ENCODE measurements at places on chromosomes 1 and 21.
A peak's percentile ranks its signal among the peaks of the same experiment; 100 is the strongest.

DNA sequence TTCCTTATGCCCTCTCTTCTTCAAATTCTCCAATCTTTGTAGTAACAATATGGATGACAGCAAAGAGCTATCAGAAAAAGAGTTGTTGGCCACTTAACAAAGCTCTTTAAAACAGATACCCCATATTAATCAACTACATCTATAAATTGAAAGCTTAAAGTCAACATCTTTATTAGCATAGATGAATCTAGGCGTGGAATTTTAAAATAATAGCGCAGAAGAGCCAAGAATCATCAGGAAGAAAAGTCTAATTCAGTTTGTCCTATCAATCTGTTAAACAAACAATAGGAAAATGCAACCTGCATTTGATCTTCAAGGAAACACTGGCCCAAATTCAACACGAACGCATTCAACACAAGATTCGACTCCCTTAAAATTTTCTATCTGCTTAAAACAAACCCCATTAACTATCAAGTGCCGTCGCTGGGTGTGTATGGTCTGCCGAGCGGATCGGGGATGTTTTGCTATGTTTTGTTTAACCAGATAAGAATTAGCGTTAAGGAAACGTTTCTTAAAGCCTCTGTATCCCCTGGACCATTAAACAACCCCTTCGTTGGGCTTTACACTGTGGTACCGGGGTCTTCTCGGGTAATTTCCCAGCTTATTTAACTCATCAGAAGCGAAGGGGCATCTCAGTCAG, 1.0 kb downstream of the LYST start:
- DNase-seq: no peak

GRCh38 chr1:20891091-20891490, 104.0 kb upstream of the HP1BP3 start:
- DNase-seq: no peak

DNA sequence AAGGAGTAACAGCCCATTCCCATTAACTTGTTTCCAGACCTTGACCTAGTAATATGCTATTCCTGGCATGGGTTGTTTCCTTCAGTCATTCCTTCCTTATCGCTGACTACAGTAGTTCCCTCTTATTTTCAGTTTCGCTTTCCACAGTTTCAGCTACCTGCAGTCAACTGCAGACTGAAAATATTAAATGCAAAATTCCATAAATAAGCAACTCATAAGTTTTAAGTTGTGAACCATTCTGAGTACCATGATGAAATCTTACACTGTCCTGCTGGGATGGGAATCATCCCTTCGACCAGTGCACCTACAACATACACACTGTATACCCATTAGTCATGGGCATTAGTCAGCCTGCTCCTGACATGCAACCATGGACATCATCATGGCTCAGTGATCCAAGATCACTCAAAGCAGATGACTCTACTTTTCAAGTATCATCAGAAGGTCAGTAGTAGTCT, 66.7 kb downstream of the CCDC30 start:
- DNase-seq: no peak

- no peak for DNase-seq
Measured at GRCh38 chr1:184014271-184014670, 23.3 kb downstream of the COLGALT2 start.

GRCh38 chr1:192878249-192878648, 69.4 kb downstream of the RGS2 start:
- DNase-seq: no peak

GRCh38 chr21:41393876-41394465, 32.1 kb upstream of the MX1 start:
- DNase-seq: no peak

GRCh38 chr1:47031059-47031458, 7.6 kb downstream of the CYP4X1 start:
- DNase-seq: peak; percentile 62

GRCh38 chr1:164772635-164773034, 213.7 kb downstream of the PBX1 start:
- DNase-seq: peak; percentile 95

- no peak for DNase-seq
Measured at GRCh38 chr1:35030338-35030737, 1.4 kb downstream of the ZMYM6 start.

DNA sequence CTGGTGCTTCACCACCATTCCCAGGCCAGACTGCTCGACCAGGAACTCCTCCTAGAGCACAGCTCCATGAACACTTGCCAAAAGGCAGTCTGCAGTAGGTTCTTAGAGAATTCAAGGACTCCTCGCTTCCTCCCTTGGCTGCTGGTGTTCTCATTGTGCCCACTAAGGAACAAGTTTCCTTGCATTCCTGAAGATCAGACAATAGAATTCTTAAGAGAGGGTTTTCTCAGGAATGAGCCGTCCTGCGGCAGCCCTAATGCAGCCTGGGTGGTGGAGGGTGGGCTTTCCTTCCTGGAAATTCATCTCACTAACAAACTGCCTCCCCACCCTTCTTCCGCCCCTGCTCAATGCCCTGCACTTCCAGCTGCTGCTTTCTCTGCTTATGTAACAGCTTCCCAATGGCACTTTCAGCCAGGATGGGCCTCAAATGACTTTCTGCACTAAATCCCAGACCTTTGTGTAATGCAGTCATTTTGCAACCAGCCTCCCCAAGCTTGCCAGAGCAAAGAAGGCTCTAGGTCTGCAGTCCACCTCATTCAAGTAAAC, 287.9 kb downstream of the PLPP3 start:
- DNase-seq: peak; percentile 54

DNA sequence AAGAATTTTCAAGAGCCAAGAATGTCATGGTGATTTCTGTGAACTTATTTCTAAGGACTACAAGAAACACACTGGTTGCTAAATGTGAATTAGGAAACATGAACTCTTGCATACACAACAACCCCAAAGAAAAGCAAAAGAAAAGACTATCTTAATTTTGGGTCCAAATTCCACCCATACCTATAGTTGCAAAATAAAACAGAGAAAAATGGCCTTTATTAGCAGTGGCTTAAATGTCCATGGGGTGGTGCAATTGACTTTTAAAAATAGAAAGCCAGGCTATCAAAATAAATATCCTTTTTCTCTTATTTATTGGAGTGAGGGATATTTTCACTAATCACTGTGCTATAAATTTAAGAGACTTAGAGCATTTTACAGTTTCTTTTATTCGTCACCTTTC, 80.9 kb upstream of the DPYD start:
- no peak for DNase-seq

GRCh38 chr1:60678391-60678790, 404.0 kb upstream of the NFIA start:
- no peak for DNase-seq

DNA sequence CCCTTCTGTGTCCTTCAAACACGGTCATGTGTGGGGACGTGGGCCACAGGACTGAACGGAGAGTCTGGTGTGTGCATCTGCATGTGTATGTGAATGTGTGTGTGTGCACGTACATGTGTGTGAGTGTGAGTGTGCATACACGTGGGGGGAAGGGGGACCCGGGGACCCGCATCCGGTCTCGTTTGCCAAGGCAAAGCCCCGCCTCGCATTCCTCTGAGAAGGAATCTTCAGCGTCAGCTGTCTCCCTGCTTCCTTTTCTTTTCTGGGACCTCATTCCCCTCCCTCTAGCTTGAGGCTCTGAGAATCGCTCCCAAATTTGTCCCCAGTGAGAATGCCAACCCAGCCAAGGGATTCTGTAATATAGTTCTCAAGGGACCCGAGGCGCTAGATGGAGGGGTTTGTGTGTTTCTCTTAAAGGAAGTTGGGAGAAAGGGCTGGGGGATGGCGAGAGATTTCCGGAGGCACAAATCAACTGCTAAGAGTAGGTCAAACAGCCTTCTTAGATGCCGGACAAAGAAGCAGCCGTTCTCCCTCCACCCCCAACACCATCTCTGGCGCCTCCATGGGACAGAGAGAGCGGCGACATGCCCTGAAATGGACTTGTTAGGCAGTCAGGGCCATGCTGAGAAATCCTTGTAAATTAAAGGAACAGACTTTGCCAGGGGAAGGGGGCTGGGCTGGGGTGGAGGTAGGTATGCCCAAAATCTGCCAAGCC, 6.6 kb downstream of the IFFO2 start:
- DNase-seq: peak; percentile 90

DNA sequence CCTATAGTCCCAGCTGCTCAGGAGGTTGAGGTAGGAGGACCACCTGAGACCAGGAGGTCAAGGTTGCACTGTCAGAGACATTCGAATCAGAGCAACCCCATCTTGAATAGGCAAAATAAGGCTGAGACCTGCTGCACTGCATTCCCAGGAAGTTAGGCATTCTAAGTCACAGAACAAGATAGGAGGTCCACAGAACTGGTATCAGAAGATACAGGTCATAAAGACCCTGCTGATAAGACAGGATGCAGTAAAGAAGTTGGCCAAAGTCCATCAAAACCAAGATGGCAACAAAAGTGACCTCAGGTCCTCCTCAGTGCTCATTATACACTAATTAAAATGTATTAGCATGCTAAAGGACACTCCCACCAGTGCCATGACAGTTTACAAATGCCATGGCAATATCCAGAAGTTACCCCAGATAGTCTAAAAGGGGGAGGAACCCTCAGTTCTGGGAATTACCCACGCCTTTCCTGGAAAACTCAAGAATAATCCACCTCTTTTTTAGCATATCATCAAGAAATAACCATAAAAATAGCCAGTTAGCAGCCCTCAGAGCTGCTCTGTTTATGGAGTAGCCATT, 65.2 kb upstream of the KLHDC7A start:
- no peak for DNase-seq

- no peak for DNase-seq
Measured at GRCh38 chr1:55355549-55355948, 140.4 kb upstream of the USP24 start.

DNA sequence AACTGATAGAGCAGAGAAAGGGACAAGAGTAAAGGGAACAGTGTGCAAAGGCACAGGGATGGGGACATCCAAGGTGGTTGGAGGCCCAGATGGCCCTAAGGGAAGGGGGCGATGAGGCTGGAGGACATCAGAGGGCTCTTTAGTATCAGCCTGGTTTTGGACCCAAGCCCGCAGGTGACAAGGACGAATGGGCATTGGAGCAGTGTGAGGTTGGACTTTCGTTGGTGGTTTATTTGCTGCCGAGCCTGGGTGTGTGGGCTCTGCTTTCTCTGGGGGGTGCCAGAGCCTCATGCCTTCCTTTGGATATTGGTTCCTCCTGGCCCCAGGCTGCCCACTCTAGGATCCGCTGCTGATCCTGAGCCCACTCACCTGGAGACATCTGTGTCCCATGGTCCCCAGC, 12.1 kb downstream of the FOXO6 start:
- no peak for DNase-seq

GRCh38 chr21:16330908-16331268, 601.1 kb downstream of the USP25 start:
- peak; percentile 42 for DNase-seq

DNA sequence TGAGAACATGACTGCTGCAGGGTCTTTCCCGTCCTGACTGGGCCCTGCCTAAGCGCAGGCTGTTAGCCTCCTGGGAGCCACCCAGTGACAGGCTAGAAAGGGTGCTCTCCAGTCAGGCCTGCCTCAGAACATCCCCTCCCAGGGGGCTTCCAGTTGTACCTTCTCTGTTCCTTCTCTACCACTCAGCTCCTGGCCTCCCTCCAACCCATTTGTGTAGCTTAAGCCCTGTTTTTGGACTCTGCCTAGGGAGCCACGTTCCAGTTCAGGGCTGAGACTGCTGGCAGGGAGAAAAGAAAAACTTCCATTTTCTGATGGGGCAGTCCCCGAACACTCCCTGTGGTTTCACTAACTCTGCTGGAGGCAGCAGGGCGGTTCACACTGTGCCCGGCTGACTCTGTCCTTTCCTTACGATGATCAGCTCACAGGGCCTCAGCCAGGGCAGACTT, 15.3 kb upstream of the POU3F1 start:
- no peak for DNase-seq

DNA sequence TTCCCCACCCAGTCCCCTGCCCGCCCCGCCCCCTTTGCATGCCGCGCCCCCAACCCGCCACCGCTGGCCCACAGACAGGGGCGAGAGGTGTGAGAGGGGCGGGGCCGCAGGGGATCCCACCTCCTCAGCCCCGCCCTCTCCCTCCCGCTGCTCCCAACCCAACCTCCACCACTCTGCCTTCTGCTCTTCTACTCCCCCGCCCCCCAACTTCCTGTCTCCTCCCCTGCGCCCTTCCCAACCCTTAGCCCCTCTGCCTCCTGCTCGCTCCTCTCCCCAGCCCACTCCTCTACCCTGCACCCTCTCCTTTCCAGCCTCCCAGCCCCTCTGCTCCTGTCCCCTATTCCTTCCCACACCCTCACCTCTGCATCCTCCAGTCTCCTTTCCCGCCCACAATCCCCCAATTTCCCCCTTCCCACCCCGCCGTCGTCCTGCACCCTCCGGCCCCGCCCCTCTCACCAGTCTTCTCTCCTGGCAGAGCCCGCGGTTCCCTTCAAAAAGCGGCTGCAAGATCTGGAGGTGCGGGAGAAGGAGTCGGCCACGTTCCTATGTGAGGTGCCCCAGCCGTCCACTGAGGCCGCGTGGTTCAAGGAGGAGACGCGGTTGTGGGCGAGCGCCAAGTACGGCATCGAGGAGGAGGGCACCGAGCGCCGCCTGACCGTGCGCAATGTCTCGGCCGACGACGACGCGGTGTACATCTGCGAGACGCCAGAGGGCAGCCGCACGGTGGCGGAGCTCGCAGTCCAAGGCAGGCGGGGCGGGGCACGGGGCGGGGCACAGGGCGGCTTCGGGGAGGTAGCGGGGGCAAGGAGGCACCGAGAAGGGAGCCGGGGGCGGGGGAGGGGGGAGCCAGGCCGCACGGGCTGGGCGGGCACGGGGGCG, 5.4 kb downstream of the OBSCN start:
- DNase-seq: peak; percentile 97

GRCh38 chr1:228768355-228769000, 33.2 kb downstream of the RHOU start:
- no peak for DNase-seq

DNA sequence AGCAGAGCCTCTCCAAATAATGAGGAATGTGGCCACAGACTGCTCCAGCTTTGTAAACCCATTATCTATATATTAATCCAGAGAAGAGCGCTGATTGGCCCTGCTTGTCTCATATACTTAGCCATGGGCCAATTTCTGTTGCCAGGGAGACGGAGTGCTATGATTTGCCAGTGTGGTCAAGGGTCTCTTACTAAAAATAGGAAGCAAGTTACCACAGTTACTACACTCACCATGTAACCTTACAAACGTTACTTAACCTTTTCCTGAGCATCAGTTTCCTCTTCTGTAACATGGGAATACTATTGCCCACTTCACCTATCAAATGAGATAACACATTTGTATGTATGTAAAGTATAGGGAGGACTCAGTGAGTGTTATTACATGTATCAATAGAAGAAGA, 7.7 kb upstream of the S100A2 start:
- no peak for DNase-seq

DNA sequence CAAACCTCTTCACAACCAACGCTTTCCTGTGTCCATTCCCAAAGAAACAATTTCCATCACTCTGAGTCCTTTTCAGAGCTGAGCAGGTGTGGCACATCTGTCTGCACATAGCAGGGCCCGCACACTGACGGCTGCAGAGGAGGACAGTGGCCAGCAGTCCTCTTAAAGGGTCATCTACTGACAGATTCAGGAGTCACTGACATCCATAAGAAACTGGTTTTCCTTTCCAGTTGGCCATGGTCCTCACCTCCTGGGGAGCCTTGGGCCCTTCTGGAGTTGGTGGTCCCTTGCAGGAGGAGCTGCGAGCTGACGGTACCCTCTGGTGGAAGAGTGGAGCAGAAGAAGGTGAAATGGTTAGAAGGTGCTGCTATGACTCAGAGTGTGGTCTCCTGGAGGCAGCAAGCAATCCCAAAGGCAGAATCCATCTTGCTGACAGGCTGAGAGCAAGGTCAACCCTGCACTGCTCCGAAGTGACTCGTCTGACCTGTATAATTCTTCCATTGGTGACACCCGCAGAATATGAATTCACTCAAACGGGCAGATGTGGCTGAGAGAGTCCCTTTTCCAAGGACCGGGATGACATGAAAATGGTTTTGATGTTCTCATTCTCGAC, 278.5 kb upstream of the C1orf174 start:
- DNase-seq: no peak
